ENCODE measurements at places on chromosomes 5 and 9. TPM values are rescaled to one million over a fixed set of nuclear protein-coding genes. Genes with fewer than 3 reads are reported as not detected.

DNA sequence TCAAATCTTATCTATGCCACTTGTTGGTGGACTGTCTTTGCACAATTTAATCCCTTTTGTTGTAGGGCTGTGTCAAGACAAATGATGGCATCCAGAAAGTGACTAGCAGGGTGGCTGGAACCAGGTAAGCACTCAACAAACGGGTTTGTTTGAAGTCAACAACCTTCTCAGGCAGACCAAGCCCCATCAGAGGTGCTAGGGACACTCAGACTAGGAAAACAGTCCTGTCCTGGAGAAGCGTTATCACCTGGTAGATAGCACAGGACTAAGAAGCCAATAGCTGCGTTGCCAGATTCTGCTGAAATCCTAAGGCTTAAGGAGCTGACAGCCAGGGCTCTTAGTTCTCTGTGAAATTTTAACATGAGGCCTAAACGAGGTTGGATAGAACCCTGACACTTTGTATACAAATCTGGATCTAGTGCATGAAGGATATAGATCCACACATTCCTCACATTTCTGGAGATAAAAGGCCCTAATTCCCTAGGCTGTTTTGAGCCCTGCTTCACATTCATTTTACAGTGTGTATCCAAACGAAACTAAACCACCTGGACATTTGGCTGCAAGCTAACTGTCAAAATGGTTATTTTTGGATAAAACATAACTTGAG is 179.8 kb downstream of the DCP2 start:
- no peaks in the 10 kb centered on the region for H3K36me3 ChIP-seq
- no peak for DNase-seq
- peaks cover 12% of the 10 kb centered on the region for H3K4me1 ChIP-seq
- H3K4me3 ChIP-seq, result no peak overlapping the region

- no peaks in the 10 kb centered on the region for H3K36me3 ChIP-seq
- no peak overlapping the region for H3K4me3 ChIP-seq
- no peak overlapping the region for H3K27ac ChIP-seq
- DNase-seq, result no peak
These were observed 105.0 kb downstream of the ACER2 start for GRCh38 chr9:19513671-19514275.

DNA sequence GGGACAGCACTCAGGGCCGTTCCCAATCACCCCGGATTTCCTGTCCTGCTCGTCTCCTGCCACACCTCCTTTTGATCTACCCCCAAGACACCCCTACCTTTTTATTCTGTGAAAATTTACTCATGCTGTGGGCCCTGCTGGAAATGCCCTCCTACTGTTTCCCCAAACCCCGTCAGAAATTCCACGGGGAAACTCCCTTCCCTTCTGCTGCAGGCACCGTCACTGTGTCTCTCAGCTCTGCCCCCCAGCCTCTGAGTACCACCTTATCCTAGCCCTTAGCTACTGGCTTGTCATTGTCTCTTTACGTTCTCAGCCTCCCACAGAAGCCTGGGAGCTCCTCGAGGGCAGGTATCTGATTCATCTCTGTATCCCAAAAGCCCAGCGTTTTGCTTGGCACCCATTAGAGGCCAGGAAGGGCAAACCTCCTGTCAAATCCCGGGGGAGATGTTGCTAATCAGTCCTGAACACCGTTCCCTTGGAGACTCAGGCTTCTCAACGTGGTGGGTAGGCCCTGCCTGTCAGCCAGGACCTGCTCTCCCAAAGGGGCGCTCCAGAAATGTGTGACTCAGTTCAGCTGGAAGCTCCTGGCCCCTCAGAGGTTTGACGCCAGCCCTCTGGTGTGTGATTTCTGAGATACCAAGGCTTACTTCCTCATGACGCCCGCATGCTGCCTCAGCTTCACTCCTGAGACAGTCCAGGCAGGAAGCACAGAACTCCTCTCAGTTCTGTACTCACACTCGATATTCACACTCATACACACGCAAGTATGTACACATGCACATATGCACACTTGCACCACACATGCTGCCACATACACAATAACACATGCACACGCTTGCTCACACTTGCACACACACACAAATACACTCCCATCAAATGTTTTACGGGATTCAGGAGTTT is 50.7 kb upstream of the GRHPR start:
- no peak overlapping the region for H3K27ac ChIP-seq
- DNase-seq, result no peak
- H3K27me3 ChIP-seq, result peaks cover 17% of the 10 kb centered on the region
- no peak overlapping the region for H3K4me3 ChIP-seq
- no peaks in the 10 kb centered on the region for H3K4me1 ChIP-seq

GRCh38 chr9:87615547-87616148 is 110.3 kb upstream of the CTSL start:
- H3K4me3 ChIP-seq, result no peak overlapping the region
- DNase-seq, result no peak
- H3K27ac ChIP-seq, result peak overlapping the region; percentile 4
- H3K36me3 ChIP-seq, result peaks cover 48% of the 10 kb centered on the region
- H3K4me1 ChIP-seq, result peaks cover 39% of the 10 kb centered on the region

DNA sequence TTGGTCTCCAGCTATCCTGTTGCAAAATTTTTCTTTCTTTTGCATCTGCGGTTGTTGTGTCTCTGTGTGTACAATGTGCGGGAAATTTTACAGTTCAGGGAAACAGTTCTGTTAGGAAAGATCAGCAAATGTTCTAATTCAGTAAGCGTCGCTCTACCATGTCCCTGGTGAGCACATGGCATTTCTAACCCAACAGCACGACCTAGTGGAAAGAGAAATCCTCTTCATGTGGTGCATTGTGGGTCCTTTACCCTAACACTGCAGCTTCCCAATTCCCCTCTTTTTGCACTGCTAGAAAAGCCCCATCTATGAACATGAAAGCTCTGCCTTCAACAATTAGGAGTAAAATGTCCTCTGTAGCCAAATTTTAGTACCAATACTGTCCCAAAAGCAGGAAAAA is 974.2 kb upstream of the CDH9 start:
- no peaks in the 10 kb centered on the region for H3K36me3 ChIP-seq
- no peak overlapping the region for H3K27ac ChIP-seq
- H3K4me1 ChIP-seq, result no peaks in the 10 kb centered on the region
- H3K27me3 ChIP-seq, result no peaks in the 10 kb centered on the region
- no peak overlapping the region for H3K4me3 ChIP-seq
- DNase-seq, result no peak

DNA sequence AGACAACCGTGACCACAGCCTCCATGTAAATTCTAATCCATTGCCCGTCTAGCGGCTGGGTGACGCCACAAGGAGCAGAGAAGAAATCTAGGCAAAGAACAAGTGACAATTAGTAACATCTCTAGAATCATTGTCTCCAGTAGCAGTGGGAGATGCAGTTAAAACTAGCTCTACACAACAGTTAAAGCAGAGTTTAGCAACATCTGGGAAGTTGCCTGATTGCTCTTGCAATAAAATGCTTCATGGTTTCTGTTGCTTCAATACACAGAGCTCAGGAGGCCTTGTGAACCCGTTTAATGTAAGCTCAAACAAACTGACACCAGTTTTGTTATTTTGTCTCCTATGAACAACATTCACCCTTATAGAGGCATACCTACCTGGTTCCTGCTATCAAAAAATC is 369.8 kb upstream of the PDE4D start:
- H3K36me3 ChIP-seq, result no peaks in the 10 kb centered on the region
- peaks cover 7% of the 10 kb centered on the region for H3K27me3 ChIP-seq
- H3K4me3 ChIP-seq, result no peak overlapping the region
- no peak for DNase-seq

RANBP3L gene
- total RNA-seq, result not detected

SPINK4 gene
- total RNA-seq, result not detected

MYMK gene
- total RNA-seq, result not detected

DRD1 gene
- total RNA-seq, result not detected

Measured in progenitor cell of endocrine pancreas (in vitro differentiated cells).